NCI-H460 (cell line): ENCODE measurements at places on chromosomes 2 and 18.

DNA sequence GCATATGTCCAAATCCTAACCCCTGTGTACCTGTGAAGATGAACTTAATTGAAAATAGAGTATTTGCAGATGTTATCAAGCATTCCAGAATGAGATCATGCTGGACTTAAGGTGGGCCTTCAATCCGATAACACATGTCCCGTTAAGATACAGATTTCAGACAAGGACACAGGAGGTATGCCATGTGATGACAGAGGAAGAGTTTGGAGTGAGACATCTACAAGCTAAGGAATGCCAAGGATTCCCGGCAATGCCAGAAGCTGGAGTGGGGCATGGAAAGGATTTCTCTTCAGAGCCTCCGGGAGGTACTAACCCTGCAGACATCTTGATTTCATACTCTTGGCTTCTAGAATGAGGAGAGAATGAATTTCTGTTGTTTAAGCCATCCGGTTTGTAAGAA, 231.7 kb downstream of the ALK start:
- DNase-seq: no peak

DNA sequence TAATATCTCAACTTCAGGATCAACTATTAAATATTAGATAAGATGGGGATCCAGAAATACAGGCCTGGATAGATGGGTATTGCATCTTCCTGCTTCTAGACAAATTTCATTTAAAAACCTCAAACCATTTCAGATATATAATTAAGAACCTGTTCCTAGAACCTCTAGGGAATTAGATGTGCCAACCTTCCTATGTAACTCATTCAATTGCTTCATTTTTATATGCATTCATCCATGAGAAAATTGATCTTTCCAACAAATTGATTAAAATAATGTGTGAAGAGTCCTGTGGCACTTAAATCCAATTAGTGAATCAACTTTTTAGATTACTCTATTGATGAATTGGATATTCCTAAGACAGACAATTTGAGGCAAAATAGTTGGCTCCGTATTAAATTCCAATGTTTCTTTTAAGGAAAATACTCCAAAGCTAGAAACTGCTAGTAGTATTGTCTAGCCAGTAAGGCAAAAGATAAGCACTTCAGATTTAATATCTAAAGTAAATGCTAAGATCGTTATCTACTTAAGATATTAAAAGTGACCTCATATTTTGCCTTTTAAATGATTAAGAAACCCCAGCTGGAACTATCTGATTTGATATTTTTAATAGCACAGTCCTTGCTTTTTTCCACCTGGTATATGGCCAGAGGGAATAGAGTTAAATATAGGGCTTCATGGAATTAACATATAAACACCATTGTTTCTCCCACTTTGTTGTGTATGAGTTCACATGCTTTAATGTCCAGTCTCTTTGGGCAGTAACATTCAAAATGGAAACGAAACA, 35.8 kb downstream of the DARS1 start:
- DNase-seq: no peak

DNA sequence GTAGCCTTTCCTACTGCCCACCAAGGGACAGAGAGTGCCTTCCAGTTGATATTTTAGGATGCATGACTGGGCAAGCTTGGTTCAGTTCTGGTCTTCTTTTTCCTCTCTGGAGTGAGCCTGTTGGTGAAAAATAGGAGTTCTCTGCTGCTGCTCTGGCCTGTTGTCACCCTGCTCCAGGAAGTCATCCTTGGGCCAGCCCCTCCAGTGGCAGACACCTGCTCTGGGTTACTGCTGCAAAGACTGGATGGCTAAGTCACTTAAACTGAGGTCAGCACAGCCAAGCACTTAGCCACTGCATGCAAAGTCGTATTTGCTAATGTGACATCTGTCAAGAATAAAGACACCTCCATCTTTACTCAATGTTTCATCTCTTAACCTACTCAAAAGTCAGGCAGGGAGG, 219.6 kb upstream of the ID2 start:
- no peak for DNase-seq

- no peak for DNase-seq
Measured at GRCh38 chr2:154527962-154528361, 170.5 kb upstream of the KCNJ3 start.

- peak; percentile 74 for DNase-seq
Measured at GRCh38 chr18:62450546-62451410, 72.0 kb upstream of the ZCCHC2 start.

DNA sequence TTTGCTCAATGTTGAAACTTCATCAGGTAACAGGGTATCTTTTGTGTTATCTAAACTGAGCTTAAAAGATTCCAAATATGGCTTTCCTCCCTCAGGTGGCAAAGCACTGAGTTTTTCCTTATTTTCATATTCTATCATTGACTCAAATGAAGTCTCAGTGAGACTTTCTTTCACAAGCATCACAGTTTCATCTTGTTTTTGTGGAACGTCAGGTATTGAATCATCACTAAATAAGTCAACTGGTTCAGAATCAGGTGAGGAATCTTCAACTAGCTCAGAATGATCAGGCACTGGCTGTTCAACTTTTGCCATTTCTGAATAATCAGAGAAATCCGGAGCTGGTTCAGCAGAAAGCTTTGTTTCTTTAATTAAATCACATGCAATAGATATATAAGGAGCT, 24.6 kb downstream of the RTN4 start:
- DNase-seq: no peak

- DNase-seq: no peak
Measured at GRCh38 chr18:35524226-35524625, 26.5 kb upstream of the INO80C start.

GRCh38 chr2:136448432-136448831, 316.9 kb upstream of the THSD7B start:
- no peak for DNase-seq
